Stimulated activated CD4-positive, alpha-beta T cell treated with anti-CD3 and anti-CD28 coated beads, TNF-alpha, amount 100 ng/mL, for 24 hours (primary cell): ENCODE measurements at places on chromosomes 3 and 15.

DNA sequence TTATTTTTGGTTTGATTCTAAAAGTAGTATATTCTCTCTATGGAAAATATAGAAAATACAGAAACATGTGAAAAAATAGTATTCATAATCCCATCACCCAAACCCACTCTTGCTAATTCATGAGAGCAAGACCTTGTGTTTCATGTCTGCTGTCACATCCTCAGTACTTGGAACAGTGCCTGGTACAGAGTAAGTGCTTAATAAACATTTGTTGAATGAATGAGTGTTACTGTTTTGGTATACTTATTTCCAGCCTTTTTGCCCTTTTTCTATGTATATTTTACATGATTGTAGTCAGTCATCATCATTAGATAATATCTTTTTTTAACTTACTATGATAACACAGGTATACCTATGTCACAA is 59.3 kb downstream of the IL16 start:
- no peak for DNase-seq

DNA sequence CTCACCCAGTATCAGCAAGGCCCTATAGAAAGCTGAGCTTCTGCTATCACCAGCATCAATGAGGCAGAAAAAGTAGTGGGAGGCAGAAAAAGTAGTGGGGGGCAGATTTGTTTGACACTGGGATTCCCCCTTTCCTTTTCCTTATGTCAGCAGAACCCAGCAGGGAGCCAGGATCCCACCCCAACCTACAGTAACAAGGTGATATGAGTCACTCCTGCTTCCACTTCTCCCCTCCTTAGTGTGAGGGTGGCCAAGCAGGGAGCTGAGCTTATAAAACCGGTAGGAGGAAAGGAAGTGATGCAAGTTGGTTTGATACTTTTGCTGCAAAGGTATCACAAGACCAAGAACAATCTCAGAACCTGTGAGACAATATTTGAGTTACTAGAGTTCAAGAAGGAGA is 128.7 kb downstream of the SCAPER start:
- DNase-seq: no peak

- DNase-seq: no peak
Measured at GRCh38 chr3:31791090-31791430, 190.0 kb downstream of the OSBPL10 start.

DNA sequence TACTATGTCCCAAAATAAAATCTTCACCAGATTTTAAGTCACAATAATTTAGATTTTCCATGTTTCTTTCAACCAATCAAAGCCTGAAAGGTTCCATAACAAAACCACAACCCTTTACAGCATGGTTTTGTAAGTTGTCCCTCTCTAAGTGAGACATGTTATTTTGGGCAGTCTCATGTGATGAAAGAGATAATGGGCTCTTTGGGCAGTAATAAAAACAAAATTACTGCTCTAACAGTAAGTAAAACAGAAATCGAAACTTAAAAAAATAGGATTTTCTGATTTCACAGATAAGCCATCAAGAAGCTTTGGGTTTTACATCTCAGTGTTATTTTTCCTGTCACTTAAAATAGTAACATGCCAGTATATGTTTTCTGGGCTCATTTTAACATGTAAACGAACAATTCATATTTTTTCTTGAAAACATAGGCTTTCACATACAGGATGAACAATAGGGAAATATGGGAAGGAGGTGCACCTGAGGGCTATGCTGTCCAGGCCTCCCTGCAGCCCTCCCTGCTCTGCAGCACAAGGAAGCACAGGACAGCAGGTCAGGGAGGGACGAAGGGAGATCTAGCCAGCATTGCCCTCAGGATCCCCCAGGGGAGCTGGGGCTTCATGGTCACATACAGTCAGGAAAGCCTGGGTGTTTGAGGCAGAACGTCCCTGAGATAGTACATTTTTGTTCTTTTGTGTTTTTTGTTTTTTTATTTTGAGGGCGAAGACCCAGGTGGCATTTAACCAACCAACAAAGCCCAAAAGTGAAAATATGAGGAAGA is 157.4 kb downstream of the SHOX2 start:
- DNase-seq: no peak

- DNase-seq: no peak
Measured at GRCh38 chr3:135513106-135514059, 452.1 kb upstream of the PPP2R3A start.

GRCh38 chr15:62603742-62604141 is 438.7 kb upstream of the C2CD4B start:
- DNase-seq: no peak

- no peak for DNase-seq
Measured at GRCh38 chr3:71247958-71248335, 335.6 kb downstream of the FOXP1 start.

DNA sequence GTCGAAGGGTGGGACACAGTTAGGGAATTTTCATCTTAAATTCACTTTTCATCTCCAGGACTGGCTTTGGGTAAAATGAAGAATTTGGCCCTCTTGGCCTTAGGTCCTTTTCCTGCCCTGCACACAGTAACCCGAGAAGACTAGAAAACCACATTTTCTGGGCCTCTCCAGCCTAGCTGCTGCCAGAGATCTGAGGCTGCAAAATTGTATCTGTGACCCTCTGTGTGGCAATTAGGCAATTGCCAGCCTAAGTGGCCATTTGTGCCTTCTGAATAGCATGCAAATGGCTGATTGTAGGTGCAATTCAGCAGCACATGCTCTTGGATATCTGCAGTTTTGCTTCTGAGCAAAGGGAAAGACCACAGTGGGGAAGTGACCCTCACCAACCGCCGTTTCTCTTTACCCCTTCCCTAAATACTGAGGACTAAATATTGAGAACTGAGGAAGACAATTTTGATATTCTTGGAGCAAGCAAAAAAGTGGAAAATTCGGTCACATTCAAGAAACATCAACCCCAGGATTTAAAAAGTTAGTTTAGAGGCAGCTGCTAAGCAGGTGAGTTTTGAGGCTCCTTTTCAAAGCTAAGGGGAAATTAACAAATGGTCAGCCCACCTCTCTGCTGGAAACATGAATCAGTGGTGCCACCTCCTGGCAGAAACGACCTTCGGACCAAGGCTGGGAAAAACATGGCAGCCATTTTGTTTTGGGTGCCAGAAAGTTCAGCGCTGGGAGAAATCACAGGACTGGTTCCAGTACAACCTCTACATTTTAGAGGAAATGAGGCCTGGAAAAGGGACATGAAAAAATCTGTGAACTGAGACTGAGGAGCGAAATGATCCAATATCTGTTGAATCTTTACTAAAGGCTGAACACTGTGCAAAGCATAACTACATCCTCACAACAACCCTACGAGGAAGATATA is 56.6 kb upstream of the PRTG start:
- no peak for DNase-seq

DNA sequence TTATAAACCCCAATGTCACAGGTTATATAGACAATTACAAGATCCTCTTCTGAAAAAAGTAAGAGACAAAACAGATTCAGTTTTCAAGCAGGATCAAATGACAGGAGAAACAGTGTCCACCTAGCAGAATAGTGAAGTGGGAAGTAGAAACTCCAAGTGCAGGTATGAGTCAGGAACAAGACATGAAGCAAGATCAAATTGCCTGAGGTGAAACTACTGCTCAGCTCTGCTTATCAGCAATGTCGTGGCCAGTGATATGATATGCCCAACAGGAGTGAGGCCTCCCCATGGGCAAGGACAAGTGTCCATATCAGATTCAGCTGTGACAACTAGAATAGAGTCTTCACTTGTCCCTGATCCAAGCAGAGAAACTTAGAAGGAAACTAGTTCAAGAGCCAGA is 100.0 kb downstream of the ZMAT3 start:
- no peak for DNase-seq

DNA sequence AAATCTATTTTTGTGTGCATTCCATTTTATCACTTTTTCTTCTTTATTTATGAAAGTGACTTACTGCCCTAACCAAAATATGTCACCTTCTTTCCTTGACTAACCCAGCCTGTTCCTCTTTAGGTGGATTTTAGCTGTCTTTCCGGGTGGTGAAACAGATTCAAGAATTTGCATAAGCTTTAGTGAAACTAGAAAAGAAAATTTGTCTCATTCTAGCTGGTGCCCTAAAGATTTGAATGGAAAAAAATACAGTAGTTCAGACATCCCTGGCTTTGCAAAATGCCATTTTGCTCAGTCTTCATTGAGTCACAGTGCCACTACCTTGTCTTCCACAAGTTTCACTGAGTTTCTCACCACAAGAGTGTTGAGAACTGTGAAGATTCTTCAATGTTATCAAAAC is 28.2 kb upstream of the CCDC50 start:
- DNase-seq: no peak

DNA sequence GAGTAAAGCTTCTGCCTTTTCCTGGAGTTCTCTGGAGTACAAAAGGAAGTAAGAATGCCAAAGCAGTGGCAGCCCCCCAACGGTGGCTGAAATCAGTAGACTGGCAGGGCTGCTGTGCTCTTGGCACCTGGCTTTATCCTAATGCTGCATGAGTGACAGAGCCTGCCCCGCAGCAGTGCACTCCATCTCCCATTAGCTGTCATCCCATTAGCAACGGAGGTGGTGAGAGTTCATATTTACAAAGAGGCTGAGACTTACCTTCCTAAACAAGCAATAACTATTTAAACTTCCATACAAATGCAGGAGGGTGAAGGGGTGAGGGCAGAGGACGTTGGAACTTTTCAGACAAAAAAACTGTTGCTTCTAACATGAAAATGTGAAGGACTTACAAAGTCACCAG is 51.9 kb downstream of the SERPINI1 start:
- DNase-seq: no peak

DNA sequence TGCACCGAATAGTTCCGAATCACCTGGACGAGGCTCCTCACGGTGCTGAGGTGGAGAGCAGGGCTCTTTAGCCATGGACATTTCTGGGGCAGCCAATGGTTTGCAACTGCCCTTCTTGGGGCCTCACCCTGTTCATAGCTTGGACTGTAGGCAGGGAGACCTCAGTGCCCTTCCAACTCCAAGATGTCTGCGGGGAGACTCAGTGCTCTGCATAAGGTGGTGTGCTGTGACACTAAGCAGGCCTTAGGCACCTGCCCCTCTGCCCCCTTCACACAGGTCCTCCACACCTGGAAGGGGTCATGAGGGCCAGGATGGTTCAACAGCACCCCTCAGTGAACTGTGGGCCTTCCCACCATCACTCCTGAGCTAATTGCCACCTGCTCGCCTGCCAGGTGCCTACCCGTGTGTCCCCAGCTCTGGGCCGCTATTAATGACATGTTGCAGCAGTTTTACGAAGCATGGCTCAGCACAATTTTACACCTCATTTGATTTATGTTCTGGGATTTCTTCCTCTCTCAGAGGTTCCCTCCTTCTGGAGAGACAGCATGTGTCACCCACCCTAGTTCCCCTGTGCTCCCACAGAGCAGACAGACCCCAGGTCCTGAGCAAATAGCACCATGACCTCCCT is 101.2 kb upstream of the SMAD3 start:
- DNase-seq: no peak

DNA sequence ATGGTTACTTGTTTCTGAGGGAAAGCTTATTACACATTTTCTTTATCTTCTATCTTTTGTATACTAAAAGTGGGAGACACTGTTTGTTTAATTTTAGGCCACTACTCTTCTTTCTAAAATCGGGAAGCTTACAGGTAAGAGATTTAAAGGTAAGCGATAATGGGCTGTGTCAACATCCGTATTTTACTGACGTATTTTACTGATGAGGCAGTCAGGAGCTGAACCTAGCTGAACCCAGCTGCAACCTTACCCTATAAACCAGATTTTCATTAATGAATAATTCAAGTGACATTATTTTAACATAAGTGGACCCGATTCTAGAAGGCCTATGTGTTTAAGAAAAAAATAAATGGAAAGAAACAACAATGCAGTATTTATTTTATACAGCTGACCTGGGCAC is 13.1 kb downstream of the PSMD6 start:
- DNase-seq: no peak

DNA sequence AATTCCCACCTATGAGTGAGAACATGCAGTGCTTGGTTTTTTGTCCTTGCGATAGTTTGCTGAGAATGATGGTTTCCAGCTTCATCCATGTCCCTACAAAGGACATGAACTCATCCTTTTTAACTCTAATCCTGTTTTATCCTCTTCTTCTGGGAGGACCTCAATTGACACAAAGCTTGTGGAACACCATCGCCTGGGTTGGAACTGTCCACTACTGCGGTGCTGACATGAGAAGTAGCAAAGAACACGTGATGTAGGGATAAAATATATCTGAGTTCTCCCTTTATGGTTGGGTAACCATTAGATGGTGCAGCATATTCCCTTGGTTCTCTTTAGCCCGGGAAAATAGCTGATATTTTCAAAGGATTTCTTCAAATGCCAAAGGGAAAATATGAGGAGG is 105.3 kb upstream of the TOPAZ1 start:
- DNase-seq: no peak

GRCh38 chr15:94972314-94972713 is 741.0 kb downstream of the MCTP2 start:
- DNase-seq: no peak

DNA sequence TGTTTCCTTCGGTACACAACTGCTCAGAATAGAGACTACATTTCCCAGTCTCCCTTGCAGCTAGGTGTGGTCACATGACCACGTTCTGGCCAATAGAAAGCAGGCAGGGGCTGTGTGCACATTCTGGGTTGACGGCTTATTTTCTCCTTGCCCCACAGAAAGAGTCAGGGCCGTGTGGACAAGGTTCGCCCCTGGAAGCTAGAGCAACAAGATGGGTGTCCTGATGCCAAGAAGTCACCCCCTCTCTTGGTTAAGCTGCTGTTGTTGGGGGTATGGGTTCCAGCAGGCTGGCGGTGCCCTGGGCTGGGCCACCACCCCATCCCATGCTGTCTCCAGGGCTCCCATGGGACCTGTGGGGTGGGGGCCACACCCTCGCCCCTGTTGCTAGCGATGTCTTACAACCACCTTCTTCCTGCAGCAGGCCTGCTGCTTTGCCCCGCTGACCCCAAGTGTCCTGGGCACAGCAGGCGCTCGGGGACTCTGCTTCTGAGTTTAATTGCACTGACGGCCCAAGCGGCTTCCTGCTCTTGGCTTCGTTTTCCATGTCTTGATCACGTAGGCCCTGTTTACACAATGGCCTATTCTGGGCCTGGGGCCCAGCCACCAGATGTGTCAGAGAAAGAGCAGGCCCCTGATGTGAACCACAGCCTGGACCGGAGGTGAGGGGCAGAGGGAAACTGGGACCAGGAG is 24.9 kb downstream of the ABTB1 start:
- peak; percentile 37 for DNase-seq
